ENCODE measurements at places on chromosomes 16 and 17.

DNA sequence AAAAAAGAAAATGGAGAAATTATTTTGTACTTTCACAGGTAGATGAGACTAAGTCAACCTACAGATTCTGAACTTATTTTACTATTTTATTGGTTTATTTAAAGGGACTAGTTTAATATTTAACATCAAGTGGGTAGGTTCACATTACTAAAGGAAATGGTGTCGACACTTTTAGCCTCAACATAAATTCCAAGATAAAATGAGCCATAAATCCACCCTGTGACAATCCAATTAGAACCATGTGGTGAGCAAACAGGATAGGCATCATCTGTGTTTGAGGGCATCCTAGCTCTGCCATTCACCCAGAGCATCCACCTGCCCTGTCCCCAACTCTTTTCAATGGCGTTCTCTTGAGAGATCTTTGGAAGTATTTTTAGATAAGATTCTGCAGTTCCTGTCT is 92.8 kb upstream of the PMFBP1 start:
- no peak overlapping the region for H3K27ac ChIP-seq
- H3K27me3 ChIP-seq: no peaks in the 10 kb centered on the region
- DNase-seq: no peak
- no peaks in the 10 kb centered on the region for H3K4me1 ChIP-seq

GRCh38 chr16:29011112-29011511 is 26.3 kb downstream of the LAT start:
- H3K36me3 ChIP-seq: no peaks in the 10 kb centered on the region
- no peaks in the 10 kb centered on the region for H3K4me1 ChIP-seq
- no peak overlapping the region for H3K27ac ChIP-seq
- no peaks in the 10 kb centered on the region for H3K27me3 ChIP-seq

DNA sequence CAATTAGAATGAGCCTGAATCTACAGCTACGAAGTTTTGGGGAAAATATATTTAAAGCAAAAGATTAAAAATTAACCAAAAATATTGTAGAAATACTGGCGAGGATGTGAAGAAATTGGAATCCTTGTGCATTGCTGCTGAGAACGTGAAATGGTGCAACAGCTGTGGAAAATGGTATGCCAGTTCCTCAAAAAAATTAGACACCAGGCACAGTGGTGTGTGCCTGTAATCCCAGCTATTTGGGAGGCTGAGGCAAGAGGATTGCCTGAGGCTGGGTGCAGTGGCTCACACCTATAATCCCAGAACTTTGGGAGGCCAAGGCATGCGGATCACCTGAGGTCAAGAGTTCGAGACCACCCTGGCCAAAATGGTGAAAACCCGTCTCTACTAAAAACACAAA is 119.9 kb upstream of the TMEM97 start:
- no peaks in the 10 kb centered on the region for H3K36me3 ChIP-seq
- H3K4me1 ChIP-seq: no peaks in the 10 kb centered on the region
- DNase-seq: no peak
- no peak overlapping the region for H3K4me3 ChIP-seq
- H3K27me3 ChIP-seq: no peaks in the 10 kb centered on the region

DNA sequence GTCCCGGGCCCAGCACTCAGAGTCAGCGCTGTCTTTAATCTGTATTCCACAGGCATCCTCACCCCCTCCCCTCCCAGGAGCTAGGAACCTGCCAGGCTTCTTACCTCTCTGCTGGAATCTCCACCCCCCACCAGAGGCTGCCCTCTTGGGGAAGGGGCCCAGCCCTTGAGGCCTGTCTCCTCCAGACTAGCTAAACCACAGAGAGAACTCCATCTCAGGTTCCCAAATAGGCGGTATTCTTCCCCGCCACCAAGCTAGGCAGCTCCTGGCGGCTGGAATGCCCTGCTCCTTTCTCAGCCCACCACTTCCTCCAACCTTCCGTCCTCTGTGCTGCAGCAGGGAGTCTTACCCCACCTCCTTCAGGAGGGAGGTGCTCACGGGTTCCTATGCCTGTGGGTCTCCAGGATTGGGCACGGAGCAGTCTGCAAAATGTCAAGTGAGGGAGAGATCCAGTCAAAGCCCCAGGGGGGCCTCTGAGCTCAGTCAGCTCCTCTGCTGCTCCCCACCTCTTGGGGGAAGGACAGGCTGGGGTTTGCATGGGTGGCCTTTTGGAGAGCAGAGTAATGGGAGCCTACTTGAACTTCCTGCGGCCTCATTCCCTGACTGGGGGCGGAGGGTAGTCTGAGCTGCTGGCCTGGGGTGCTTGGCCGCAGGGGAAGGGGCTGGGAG is 55.7 kb downstream of the SREBF1 start:
- peak overlapping the region; percentile 48 for H3K4me3 ChIP-seq
- peak; percentile 83 for DNase-seq
- H3K4me1 ChIP-seq: peaks cover 16% of the 10 kb centered on the region
- H3K27me3 ChIP-seq: no peaks in the 10 kb centered on the region
- peak overlapping the region; percentile 91 for H3K27ac ChIP-seq

DNA sequence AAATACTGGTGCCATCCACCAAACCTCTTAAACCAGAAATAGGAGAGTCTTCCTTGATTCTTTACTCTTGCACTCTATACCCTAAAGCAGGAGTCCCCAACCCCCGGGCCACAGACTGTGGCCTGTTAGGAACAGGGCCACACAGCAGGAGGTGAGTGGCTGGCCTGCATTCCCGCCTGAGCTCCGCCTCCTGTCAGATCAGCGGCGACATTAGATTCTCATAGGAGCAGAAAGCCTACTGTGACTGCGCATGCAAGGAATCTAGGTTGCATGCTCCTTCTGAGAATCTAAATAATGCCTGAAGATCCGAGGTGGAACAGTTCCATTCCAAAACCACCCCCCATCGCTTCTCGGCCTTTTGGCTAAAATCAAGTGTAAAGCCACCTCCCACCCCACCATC is 30.3 kb upstream of the SRCIN1 start:
- no peaks in the 10 kb centered on the region for H3K27me3 ChIP-seq
- DNase-seq: no peak
- H3K4me1 ChIP-seq: no peaks in the 10 kb centered on the region
- no peaks in the 10 kb centered on the region for H3K36me3 ChIP-seq
- H3K27ac ChIP-seq: no peak overlapping the region

GRCh38 chr17:62781356-62781755 is 26.8 kb downstream of the MARCHF10 start:
- H3K27me3 ChIP-seq: no peaks in the 10 kb centered on the region
- H3K27ac ChIP-seq: peak overlapping the region; percentile 34
- DNase-seq: no peak
- H3K36me3 ChIP-seq: no peaks in the 10 kb centered on the region
- H3K4me3 ChIP-seq: no peak overlapping the region

DNA sequence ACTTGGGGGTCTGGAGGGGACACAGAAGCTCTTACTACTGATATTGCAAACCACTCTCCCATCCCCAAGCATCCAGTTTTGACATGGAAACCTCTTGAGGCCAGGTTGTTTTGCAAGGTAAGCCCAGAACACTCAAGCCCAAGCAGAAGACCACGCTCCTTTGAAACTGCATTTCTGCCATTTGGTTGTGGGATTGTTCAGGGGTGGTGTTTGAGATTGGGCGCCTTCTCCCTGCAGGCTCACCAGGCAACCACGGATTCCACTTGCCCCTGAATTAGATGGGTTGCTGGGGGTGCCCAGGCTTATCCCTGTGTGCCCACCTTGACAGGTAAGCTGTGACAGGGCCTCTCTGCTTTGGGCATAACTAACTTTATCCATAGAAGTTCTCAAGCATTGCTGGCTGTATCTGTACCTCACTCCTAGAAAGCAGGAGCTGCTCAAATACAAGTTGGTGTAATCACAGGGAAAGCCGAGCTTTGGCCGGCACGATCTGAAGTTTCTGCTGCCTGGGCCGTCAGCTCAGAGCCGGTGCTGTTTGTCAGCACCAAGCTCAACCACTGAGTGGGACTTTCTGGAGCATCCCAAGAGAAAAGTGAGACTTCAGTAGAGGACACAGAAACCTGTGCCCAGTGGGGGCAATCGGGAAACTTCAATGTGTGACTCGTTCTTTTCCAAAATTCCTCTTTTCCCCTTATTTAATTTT is 93.6 kb downstream of the CYLD start:
- no peak overlapping the region for H3K27ac ChIP-seq
- H3K4me3 ChIP-seq: no peak overlapping the region
- DNase-seq: no peak
- H3K27me3 ChIP-seq: no peaks in the 10 kb centered on the region

- H3K36me3 ChIP-seq: no peaks in the 10 kb centered on the region
- no peak overlapping the region for H3K4me3 ChIP-seq
- H3K27ac ChIP-seq: no peak overlapping the region
- H3K4me1 ChIP-seq: no peaks in the 10 kb centered on the region
These were observed 51.4 kb upstream of the TMEM132E start for GRCh38 chr17:34527908-34528470.

DNA sequence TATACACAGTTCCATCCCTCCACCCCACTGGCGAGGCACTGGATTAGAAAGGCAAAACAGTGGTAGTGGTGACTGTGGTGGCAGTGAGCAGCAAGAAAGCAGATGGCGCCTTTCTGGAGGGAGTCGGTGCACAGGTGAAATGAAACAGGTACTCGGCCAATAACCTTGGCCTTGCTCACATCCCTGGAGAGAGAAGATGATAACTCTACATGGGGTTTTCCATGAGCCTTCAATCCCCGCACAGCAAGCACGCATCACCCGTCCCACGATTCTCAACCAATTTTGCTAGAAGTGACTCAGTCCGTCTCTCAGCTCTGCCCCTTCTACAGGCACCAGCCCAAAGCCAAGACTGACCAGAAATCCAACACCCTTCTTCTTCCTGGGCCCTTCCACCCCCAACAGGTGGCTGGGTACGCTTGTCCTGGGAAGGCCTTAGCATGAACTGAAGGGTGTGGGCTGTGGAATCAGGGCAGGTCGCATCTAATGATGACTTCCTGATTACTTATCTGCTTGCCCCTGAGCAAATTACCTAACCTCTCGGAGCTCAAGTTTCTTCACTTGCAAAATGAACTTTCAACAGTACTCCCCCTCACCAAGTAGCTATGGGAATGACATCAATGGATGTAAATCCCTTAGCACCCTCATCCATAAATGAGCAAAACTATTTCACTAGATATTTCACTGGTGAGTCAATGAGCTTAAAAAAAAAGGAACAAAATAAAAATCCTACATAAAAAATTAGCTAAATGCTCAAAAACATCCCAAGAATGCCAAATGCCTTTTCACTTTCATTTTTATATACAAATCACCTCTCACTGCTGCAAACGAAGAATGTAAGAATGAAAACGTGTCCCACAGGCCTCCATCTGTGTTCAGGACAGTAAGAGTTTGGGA is 18.0 kb downstream of the XPO6 start:
- H3K36me3 ChIP-seq: no peaks in the 10 kb centered on the region
- no peak overlapping the region for H3K4me3 ChIP-seq
- H3K4me1 ChIP-seq: peaks cover 8% of the 10 kb centered on the region
- H3K27me3 ChIP-seq: no peaks in the 10 kb centered on the region
- no peak overlapping the region for H3K27ac ChIP-seq

Data from uterus (tissue), 4 donors.